ENCODE measurements at places on chromosomes 16 and 17.

DNA sequence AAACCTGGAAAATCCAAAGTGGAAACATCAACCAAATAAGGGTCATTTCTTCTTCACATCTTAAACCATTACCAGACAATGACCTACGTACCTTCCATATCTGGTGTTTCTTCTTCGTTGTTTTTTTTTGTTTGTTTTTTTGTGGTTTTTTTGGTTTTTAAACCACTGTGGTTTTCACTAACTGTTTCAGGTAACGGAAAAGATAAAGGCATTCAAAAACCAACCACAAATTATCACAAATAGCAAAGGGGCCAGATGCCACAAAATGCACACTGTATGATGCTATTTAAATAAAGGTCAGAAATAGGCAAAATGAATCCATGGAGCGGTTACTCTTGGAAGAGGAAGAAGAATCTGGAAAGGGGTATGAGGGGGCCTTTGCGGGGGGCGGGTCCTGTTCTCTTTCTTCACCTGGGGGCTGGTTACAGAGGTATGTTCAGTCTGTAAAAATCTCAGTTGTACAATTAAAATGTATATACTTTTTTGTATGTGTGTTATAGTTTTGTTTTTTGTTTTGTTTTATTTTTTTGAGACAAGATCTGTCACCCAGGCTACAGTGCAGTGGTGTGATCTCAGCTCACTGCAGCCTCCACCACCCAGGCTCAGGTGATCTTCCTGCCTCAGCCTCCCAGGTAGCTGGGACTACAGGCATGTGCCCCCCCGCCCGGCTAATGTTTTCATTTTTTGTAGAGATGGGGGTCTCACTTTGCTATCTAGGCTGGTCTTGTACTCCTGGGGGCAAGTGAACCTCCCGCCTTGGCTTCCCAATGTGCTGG lies 29.6 kb downstream of the LITAF start:
- no peak for DNase-seq

- no peak for DNase-seq
Measured at GRCh38 chr17:77738751-77739531, 219.6 kb upstream of the TNRC6C start.

DNA sequence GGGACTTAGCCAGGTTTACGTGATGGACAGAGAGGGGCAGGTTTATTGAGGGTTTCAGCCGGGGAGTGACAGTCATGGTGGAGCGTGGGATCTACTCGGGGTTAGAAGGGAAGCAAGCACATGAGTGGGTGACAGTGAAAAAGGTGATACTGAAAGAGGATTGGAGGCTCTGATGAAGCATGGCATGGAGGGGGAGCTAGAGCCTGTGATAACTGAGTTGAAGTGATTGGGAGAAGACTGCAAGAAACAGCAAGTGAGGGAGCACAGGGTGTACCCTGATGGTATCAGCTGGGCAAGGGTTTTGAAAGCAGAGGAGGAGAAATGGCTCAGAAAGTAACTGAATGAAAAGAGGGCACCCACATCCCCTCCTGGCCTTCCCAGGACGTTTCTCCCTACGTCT lies 6.7 kb upstream of the KSR1 start:
- no peak for DNase-seq

DNA sequence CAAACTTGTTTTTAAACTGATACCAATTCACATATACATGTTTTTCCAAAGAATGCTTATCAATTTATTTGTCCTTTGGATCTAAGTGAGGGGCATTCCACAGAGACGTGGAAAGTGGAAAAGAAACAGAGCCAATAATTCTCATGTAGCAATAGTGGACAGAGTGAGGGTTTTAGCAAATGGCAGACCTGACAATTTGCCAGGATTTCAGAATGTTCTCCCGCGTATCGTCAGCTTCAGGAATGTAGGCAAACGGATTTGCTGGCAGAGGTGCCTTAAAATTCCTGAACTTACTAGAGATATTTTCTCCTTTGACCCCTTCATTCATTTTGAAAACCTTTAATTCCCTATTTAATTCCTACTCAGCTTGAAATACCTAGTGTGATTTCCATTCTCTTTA lies 193.4 kb upstream of the CPHXL start:
- DNase-seq: no peak

DNA sequence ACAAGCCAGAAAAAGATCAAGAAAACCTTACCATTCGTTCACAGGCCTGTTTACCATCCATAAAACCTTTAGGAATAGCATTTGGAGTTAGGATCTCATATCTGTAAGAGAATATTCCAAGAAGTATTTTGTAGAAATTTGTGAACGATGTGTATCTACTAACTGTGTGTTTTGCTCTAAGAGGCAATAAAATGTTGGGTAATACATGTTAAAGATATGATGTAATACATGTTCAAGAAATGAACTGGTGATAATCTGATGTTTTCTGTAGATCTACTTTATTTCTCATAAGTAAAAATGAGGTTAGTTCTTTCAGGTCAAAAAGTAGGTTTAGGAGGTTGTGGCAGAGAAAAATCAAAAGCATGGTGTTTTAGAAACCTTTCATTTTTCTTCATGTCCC lies 83.2 kb downstream of the NDEL1 start:
- no peak for DNase-seq

GRCh38 chr17:34885076-34885475 lies 76.2 kb downstream of the CCT6B start:
- no peak for DNase-seq

GRCh38 chr16:90054554-90054953 lies 22.6 kb downstream of the PRDM7 start:
- DNase-seq: no peak

DNA sequence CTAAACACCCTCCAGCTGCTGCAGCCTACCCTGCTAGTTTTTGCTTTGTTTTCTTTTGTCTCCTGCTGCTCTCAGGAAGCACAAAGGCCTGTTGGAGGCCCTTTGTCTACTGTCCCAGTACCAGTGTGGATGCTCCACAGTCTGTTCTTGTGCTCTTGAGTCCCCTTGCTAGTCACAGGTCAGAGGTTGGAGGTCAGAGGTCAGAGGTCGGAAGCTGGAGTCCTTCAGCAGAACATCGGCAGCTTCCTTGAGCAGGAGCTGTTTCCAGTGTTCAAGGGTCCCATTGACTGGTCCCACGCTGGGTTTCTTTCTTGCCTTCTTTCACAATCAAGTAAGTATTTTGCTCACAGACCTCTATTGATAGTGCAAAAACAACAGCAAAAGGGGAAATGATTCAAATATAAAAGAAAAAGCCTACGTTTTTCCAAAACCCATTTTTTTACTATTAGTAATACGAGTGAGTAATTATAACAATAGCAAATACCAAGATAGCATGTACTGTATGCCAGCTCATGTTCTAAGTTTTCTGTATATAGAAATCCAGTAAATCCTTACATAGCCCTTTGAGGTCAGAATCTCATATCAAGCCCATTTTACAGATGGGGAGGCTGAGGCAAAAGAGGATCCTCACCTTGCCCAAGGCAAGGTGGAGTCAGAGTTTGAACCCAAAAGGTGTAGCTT lies 10.9 kb upstream of the IL34 start:
- no peak for DNase-seq

GRCh38 chr16:2472488-2472864 lies 1.4 kb downstream of the NTN3 start:
- DNase-seq: no peak

GRCh38 chr16:16881814-16882213 lies 502.9 kb downstream of the NPIPA7 start:
- no peak for DNase-seq

DNA sequence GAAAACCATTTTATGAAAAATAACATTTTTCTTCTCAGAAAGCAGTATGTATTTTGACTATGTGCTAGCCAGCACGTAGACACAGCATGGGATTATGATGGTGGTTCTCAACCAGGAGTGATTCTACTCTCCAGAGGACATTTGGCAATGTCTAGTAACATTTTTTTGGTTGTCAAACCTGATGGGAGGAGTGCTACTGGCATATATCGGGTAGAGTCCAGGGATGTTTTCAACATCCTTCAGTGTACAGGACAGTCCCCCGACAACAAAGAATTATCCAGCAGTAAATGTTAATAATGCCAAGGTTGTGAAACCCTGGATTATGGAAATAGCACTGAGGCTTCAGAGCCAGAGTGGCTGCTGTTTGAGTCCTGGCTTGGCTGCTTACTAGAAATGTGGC lies 27.7 kb downstream of the AP2B1 start:
- no peak for DNase-seq

DNA sequence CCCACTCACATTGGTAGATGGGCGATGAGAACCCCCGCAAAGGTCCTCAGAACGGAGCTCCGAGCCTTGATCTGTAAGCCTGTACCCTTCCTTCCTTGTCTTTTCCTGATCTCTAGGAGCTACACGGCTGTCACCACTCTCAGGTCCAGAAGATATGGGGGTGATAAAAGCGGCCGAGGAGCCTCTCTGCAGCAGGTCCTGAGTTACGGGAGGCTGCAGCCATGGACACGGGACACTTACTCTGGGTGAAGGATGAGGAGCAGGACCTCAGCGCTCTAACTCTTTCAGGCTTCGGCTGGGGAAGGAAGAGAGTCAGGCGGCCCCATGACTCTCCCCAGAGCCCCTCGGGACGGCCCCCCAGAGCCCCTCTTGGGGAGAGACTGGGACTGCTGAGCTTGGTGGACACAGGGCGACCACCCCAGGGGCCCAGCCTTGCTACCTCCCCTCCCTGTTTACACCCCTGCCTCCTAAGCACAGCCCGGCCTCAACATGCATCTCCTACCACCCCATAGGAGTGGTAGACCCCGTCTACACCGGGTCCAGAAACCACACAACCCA lies 74.4 kb downstream of the SDK2 start:
- no peak for DNase-seq

DNA sequence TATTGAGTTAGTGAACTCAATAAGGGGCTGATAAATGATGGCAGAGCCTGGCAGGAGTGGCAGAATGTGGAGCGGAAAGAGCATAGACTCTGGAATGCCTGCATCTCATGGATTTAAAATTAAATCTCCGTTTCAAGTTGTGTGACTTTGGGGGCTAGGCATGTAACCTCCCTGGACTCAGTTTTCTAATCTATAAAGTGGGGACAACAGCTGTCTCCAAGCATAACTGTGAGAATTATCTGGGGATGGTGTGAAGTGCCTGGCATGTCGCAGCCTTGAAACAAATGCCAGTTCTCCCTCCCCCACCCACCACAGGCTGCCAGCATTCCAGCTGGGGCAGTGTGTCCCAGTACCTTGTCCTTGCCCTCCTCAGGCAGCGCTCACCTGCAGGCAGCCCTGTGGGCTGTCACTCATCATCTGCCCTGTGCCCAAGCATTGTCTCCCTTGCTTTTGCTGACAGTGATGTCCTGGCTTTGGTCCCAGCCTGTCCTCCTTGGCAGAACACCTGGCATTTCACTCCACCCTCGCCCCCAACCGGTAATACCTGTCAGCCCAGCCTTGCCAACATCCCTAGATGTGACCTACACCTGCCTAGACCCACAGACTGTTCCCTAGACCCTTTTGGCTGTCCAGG lies 129.6 kb downstream of the MRM1 start:
- DNase-seq: no peak
